Activated CD8-positive, alpha-beta memory T cell treated with anti-CD3 and anti-CD28 coated beads, Interleukin-2, amount 50 U/mL, for 48 hours (primary cell): ENCODE measurements at places on chromosomes 12 and 14.

GRCh38 chr14:19800282-19801117, 3.1 kb upstream of the OR4N2 start:
- DNase-seq: no peak

- DNase-seq: no peak
Measured at GRCh38 chr14:102692334-102692733, 84.9 kb upstream of the TRAF3 start.

- DNase-seq: no peak
Measured at GRCh38 chr12:76360316-76360715, 12.1 kb upstream of the BBS10 start.

GRCh38 chr12:11694528-11694927, 45.1 kb downstream of the ETV6 start:
- no peak for DNase-seq

DNA sequence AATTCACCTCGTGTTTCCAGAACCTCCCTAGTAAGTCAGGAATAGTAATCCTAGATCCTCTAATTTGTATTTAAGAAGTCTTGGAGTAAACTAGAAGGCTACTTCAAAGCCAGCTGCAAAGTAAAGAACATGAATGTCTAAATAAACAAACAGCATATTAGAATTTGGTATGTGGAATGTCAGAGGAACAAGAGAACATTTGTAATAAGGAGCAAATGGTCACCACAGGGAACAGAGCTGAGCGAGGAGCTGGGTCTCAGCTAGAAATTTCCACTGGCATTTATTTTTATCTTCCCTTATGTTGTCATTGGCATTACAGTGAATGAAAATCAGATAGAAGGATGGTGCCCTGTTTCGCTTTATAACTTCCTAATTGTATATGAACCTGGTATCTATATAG, 50.2 kb downstream of the FRMD6 start:
- no peak for DNase-seq

DNA sequence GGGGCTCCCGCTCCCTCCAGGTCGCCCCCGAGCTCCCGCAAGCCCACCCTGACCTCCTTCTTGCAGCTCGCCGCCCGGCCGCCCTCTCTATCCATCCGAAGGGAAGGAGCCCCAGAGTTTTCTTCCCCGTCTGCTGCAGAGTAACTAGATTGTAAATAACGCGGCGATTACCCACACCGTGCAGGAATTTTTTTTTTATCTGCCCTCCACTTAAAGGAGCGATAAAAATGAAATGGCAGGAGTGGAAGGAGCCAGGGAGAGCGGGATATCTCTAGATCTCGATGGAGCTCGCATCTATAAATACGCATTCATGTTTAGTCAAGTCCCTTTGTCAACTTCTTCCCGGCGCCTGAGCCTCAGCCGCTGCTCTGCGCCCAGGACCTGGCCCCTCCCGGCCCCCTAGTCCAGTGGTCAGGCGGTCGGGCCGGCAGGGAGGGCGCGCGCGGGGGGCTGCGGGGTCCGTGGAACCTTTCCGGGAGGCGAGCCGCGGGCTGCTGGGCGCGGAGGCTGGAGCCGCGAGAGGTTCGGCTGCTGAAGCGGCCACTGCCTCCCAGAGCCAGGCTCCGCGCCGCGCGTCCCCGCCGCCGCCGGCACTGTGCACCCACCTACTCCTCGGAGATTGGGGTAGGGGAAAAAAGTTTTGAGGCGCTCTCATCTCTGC, 386.0 kb downstream of the BCAT1 start:
- peak; percentile 55 for DNase-seq

DNA sequence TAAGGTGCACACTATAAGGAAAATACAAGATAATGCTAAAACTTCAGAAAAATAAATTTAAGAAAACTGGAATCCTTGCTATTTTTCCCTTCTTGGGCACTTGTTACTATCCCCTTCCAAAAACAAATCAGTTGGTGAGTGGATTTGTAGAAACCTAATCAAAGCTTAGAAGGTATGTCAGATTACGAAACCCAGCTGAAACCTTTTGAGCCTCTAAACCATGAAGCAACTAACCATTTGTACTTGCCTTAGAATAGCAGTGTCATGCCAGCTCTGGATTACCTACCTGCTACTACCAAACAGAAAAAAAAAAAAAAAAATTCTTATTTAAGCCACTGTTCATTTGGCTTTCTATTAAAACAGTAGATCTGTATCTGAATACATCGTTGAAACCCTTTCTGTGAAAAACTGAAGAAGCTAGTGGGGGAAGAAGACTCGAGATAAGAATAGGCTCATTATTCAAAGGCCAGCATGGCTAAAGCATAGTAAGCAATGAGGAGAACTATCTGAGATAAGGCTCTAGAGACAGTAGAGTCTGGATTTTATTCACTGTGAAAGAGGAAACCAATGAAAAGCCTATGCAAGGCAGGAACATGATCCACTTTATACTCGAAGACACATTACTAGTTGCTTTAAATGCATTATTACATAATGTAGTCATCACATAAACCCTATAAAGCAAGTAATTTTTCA, 30.2 kb downstream of the OSBPL8 start:
- no peak for DNase-seq

DNA sequence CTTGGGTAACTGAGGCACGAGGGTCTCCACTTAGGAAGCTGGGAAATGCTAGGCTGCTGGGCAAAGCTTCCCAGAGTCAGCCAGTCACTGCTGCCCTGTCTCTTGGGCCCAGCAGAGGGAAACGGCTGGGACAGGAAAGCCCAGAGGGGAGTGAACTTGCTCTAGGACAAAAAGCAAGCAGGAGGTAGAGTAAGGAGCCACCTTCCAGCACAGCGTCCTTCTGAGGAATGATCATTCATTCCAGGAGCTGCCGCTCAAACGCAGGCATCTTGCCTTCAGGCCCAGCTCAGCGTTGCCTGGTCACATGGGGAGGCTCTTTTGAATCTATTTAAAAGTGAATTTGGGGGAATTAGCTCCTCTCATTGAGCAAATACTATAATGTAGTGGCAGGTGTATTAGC, 118.6 kb downstream of the CRACR2A start:
- no peak for DNase-seq

DNA sequence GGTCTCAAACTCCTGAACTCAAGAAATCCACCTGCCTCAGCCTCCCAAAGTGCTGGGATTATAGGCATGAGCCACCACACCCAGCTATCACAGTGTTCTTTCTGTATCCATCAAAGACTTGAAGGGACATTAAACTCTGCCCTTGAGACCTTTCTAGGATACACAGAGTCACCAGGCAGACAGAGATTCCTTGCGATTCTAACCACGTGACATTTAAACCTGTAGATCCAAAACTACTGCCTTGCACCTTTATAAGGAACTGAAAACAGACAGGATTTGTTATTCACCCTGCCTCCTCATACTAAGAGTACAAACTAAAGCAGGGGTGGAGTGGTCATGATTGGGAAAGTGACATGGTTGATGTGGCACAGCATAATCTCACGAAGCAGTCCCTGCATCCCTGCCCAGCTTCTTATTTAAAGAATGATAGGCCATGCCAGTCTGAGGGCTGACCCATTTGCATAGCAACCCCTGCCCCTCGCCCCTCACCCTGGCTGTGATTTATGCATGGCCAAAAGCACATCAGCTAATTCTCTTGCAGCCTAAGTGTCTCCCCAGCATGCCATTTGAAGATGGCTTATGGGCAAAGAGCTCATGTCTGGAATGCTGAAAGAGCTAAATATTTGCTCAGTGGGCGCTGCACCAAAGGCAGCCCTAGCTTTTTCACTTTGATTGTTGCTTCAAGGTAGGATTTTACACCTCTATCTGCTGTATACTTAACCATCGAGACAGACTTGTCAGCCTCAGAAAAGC, 43.2 kb upstream of the MYBPC1 start:
- DNase-seq: no peak

DNA sequence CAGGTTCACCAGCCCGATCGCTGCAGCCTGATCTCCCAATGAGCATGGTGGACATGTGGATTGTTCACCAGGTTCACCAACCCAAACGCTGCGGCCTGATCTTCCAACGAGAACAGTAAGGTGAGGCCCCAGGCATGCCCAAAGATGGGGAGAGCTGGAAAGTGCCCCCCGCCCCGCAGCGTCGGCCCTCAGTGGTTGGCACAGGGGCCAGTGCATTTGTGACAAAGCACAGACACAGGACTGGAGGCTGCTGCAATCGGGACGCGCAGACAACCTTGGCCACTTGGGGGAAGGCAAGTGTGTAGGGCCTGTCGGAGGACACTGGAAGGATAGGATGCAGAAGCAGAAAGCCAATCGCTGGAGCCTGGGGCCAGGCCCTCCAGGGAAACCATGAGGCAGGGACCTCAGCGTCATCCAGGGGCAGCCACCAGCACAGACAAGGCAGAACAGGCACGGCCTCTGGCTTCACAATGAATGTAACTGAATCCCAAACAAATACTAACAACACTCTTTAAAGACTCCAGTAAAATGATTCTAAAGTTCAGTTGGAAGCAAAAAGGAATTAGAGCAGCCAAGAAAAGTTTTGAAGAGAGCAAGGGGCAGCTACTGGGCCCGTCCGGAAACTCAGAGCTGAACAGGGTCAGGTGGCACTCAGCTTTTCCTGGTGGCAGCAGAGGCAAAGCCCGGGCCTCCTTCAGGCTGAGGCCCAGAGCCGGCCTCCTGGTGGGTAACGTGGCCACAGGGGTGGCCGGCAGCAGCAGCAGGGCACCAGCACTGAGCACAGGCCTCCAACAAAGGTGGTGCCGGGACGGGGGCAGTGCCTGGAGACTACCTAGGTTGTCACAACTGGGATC, 13.3 kb downstream of the BRF1 start:
- no peak for DNase-seq

GRCh38 chr12:55515696-55516095, 23.5 kb downstream of the OR6C68 start:
- no peak for DNase-seq

- DNase-seq: peak; percentile 65
Measured at GRCh38 chr14:55102141-55102621, 26.9 kb upstream of the LGALS3 start.

- DNase-seq: no peak
Measured at GRCh38 chr12:85253853-85254252, 26.2 kb upstream of the ALX1 start.

DNA sequence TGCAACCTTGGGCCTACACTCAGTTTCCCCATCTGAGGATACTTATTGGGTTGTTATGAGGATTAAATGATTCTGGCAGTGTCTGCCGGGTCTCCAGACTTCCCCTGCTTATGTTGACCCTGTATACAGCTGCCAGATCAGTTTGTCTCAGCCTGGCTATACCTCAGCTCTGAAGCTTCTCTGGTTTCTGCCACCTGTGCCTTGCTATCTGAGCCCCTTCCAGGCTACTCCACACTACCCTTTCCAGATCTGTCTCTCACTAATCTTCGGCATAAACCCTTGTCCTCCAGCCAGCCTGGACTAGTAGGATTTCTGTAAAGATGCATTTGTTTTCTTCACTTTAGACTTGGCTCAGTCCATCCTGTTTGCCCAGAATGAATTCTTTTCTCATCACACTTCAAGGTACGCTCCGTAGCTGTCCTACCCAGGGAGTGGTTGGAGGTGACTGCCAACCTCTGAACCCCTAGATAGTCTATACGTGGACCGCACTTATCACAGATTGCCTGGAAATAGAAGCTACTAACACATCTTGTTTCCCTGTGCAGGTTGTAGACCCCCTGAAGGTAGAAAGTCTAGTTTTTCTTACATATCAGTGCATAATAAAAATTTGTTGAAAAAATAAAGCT, 422.4 kb downstream of the RAD51B start:
- no peak for DNase-seq

- DNase-seq: no peak
Measured at GRCh38 chr14:63996625-63997220, 143.9 kb downstream of the SYNE2 start.

- DNase-seq: no peak
Measured at GRCh38 chr14:40368314-40368713, 936.1 kb upstream of the FBXO33 start.

DNA sequence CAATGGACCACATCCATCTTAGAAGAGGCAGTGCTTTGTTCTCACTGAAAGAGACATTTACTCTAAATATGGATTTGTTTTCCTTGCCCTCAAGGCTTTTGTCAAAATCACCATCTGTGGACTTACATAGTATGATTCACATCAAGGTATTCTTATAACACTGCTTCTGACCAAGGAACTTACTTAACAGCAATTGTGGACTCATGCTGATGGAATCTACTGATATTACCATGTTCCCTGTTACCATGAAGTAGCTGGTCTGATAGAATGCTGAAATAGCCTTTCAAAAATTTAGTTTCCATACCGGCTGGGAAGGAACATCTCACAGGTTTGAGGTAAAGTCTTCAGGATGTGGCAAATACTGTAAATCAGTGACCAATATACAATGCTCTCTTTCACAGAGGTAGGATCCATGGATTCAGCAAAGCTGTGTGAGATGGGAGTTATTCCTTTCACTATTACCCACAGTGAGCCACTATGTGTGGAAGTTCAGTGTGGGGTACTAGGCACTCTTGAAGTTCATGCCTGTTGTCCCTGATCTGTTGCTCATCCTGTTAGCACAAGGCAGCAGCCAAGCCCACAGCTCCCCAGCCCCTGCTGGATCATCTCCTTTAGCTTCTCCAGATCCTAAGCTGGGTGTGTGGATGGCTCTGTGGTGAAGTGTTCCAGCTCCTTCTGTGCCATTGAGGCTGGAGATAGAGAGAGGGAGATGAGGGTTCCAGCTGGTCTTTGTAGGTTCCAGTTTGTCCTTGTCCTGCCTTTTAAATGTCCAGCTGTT, 126.4 kb downstream of the ATP23 start:
- DNase-seq: no peak

DNA sequence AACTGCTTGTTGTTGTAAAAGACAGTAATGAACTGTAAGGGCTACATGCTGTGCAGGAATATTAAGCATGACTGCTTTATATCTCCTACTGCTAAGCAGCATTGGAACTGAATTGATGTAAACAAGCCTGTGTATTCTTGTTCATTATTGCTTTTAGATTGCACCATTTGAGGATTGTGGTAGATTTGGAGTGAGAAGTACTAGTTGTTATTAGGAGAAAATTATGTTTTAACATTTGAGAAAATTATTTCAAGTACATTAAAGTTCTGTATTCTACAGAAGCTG, 212.7 kb downstream of the ERC1 start:
- DNase-seq: no peak

GRCh38 chr12:3600951-3601350, 109.9 kb downstream of the PRMT8 start:
- no peak for DNase-seq

- DNase-seq: no peak
Measured at GRCh38 chr14:68662392-68662791, 130.5 kb downstream of the ZFP36L1 start.

- DNase-seq: no peak
Measured at GRCh38 chr12:4918950-4919660, 9.4 kb downstream of the KCNA1 start.

GRCh38 chr14:51474854-51475253, 176.9 kb upstream of the FRMD6 start:
- no peak for DNase-seq

DNA sequence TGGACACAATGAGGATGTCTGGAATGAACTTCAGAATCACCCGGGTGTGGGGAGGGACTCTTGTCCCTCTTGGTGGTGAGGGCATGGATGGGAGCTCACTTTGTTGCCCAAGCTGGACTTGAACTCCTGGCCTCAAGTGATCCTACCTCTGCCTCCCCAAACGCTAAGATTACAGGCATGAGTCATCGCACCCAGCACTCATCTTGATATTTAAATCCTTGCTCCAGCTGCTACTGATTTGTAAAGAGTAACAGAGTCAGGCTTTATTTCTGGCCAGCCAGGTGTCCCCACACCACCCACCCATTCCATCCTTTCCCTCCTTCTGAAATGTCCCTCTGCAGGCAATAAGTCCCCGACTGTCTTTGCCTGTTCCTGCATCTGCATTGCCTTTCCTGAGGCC, 4.9 kb downstream of the DDX54 start:
- DNase-seq: no peak

GRCh38 chr14:98415766-98416165, 856.2 kb downstream of the BCL11B start:
- no peak for DNase-seq

- no peak for DNase-seq
Measured at GRCh38 chr12:64077922-64078321, 144.2 kb downstream of the KICS2 start.
